ENCODE measurements at places on chromosomes 13 and 19.

DNA sequence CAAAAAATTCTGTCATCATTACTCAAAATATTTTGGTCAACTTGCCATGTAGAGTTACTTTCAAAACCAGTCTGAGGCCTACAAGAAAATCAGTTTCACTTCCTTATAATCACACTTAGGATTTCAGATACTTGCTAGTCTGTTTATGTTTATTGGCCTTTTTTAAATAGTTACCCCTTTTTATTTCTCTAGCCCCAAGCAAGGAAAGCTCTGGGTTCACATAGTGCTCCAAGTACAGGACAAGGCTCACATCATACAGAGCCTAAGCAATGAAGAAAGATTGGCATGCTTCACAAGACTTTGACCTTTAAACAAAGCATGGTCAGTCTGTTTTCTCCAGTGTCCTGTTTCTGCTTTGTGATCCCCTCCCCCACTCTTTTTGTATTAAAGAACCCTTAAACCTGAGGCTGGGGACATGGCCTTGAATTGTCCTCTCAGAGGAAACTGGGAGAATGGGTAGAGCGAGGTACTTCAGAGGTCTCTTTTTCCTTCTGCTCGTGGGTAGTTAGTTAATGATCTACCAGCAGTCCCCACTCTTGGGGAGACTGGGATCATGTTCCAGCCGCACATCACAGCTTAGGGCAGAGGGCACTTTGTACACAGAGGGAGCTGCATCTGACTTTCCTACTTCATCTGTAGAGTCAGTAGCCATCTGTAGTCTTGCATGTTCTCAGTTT lies 30.7 kb downstream of the CEACAM1 start:
- no peak for DNase-seq

GRCh38 chr13:112679381-112679780 lies 10.5 kb upstream of the ATP11A start:
- DNase-seq = no peak

GRCh38 chr13:40933508-40934204 lies 85.5 kb downstream of the ELF1 start:
- DNase-seq = no peak

DNA sequence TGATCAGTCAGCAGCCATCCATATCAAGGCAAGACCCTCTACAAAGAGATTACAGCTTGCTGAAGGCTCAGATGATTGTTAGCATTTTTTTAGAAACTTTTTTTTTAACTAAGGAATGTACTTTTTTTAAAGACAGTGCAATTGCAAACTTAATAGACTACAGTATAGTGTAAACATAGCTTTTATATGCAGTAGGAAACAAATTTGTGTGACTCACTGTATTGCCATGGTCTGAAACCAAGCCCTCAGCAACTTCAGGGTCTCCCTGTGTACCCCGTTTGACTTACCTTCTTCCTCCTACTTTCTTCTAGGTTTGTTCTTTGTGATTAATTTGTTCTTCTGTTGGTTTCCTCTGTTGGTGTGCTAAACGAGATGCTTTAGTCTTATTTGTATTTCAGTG lies 93.0 kb upstream of the TEX29 start:
- DNase-seq = no peak

DNA sequence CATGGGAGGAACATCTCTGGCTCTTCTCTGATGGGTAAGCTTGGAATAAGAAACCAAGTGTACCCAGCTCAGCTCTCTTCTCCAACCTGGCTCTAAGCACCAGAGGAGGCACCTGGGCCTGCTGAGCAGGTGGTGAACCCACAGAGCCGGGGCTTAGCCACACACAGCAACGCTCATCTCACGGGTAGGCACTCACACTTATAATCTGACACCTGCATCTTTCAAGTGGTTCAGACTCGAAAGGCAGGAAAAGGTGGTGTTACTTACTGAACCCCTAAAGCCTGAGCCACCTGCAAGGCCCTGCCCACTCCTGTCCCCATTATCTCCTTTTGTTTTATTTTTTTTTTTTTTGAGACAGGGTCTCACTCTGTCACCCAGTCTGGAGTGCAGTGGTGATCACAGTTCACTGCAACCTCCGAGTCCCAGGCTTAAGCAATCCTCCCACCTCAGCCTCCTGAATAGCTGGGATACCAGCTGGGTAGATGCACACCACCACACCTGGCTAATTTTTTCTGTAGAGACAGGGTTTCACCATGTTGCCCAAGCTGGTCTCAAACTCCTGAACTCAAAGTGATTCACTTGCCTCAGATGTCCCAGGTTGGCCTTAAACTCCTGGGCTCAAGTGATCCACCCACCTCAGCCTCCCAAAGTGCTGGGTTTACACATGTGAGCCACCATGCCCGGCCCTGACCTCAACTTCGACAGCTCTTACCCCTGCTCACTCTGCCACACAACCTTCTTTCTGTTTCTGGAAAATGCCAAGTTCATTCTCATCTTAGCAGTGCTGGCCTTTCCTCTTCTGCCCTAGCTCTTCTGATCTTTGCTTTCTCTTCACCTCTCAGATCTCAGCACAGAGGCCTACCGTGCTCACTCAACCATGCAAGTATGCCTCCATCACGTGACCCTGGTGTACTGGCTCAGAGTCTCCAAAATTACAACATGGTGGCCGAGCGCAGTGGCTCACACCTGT lies 9.7 kb downstream of the FBXL12 start:
- no peak for DNase-seq

DNA sequence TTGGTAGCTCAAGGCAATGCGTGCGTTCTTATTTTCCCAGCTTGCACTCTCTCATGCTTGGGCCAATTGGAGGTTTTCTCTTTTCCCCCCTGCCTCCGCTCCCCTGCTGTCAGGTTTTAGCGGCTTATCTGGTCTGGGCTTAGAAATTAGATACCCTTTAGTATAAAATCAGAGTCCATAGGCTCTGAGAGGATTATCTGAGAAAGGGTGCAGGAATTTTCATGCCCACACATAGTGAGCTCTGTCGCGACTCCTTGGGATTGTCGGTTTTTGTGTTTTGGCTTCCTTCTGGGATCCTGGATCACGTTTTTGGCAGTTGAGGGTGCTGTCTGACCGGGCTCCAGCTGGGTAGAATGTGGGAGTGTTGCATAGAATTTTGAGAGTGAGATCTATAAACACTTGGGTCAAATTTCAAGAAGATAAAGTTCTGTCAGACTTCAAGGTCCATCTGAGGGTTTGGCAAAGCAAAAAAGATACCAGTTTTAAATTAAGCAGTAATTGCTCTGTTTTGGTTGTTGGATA lies 12.4 kb downstream of the CHAF1A start:
- no peak for DNase-seq

GRCh38 chr13:114151565-114152284 lies 19.3 kb upstream of the RASA3 start:
- DNase-seq = no peak

- DNase-seq = no peak
Observed at GRCh38 chr13:47841151-47841550, 159.9 kb downstream of the SUCLA2 start.

- no peak for DNase-seq
Observed at GRCh38 chr19:32103541-32103940, 241.9 kb upstream of the ZNF507 start.

DNA sequence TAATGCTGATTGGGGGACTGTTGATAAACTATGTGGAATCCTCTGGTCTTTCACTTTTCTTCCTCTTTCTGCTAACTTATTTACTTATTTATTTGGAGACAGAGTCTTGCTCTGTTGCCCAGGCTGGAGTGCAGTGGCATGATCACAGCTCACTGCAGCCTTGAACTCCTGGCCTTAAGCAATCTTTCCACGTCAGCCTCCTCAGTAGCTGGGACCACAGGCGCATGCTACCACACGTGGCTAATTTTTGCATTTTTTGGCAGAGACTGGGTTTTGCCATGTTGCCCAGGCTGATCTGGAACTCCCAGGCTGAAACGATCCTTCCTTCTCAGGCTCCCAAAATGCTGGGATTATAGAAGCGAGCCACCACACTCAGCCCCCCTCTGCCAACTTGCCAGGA lies 77.5 kb downstream of the ELF1 start:
- no peak for DNase-seq

DNA sequence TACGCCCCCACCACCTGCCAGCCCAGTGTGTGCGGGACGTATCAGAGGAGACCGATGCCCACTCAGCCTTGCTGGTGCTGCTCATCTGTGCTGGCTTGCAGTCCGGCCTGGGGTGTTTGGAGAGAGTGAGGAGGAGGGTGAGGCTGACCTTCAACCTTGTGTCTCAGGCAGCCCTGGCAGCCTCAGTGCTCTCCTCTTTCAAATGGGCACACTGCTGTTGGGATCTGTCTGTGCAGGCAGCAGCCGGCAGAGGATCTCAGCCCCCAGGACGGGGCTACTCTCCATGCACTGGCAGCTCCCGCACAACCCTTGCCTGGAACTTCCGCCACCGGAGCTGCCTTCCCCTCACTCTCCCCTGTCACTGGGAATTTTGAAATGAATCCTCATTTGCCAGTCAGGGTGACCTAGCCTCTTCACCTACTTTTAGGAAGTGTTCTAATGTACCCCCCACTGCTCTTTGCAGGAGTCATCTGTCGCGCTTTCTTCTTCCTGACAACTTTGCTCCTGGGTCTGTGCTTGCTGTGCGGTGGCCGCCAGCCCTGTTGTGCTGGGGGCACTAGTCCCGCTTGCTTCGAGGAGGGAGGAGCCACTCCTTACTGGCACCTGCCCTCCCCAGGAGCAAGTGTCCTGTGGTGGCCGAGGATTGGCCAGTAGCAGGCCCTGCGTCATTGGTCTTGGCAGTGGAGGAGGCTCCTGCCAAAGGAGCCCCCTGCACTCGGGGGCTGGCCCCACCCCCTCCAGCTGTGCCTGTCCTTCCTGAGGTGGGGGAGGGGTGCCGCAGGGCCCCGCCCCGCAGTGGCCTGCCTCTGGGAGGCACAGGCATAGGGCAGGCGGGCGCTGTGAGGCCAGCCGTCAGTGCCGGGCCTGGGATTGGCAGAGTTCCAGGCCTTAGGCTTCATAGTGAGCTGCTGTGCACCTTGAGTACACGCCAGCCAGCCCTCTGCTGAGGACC lies 53.4 kb downstream of the TSSK6 start:
- DNase-seq = no peak

GRCh38 chr19:2371656-2372055 lies 11.6 kb downstream of the TMPRSS9 start:
- DNase-seq = no peak

- no peak for DNase-seq
Observed at GRCh38 chr13:112952759-112953551, 16.1 kb upstream of the MCF2L start.

- DNase-seq = no peak
Observed at GRCh38 chr13:32309312-32310133, 5.6 kb downstream of the ZAR1L start.

GRCh38 chr13:107590556-107590955 lies 624.8 kb downstream of the LIG4 start:
- no peak for DNase-seq

DNA sequence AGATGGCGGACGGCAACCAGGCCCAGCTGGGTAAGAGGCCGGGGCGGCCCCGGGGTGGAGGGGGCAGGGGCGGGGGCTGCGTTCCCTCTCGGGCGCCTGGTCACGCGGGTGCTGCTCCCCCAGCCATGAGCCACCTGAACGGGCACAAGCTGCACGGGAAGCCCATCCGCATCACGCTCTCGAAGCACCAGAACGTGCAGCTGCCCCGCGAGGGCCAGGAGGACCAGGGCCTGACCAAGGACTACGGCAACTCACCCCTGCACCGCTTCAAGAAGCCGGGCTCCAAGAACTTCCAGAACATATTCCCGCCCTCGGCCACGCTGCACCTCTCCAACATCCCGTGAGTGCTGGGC lies 11.1 kb downstream of the PTBP1 start:
- DNase-seq = no peak

DNA sequence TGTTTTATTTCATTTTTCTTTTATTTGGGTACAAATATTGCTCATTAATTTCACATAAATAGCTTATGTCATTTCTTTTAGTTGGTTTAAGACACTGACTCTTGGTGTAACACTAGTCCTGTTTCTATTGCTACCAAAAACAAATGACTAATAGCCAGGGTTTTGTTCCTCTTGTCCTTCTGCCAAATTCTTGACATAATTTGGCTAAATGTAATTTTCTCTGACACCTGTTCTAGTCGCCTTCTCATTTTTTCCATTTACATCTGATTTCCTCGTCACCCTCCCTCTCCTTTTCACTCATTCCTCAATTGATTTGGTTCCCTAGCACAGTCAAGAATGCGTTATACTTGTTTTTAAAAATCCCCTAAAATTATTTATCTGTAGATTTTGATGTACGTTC lies 1718.7 kb downstream of the EFNB2 start:
- no peak for DNase-seq

GRCh38 chr19:50147462-50148423 lies 15.3 kb downstream of the IZUMO2 start:
- peak; percentile 26 for DNase-seq

DNA sequence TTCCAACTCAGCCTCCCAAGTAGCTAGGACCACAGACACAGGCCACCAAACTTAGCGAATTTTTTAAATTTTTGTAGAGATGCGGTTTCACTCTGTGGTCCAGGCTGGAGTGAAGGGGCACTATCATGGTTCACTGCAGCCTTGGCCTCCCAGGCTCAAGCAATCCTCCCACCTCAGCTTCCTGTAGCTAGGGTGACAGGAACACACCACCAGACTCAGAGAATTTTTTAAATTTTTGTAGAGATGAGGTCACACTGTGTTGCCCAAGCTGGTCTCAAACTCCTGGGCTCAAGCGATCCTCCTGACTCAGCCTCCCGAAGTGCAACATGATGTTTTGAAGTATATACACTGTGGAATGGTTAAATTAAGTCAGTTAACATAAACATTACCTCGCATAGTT lies 263.6 kb downstream of the OXGR1 start:
- no peak for DNase-seq

DNA sequence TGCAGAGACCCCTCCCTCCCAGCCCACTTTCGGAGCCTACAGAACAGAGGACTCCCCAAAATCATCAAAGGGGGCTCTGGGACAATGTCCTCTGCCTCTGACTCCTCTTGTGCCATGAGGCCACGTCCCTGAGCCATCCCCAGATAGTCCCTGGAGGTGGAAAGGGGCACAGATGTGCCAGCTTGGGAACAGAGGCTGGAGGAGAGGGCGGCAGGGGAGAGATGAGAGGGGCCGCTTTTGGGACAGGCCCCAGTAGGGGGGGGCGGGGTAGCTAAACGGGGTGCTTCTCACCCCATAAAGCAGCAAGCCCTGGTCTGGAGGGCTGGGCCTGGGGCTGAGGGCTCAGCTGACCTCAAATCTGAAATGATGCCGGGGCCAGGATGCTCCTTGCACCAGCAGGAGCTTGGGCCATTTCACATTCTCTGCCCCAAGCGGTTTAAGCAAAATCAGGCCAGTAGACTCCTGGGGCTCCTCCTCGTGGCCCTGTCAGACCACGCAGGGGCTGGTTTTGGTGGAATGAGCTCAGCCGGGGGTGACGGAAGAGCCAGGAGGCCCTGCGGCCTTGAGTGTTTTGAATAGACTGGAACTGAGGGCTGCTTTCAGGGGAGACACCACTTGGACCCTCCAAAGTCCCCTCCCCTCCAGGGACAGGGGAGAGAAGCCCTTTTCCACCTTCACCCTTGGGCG lies 27.1 kb downstream of the ONECUT3 start:
- DNase-seq = no peak

DNA sequence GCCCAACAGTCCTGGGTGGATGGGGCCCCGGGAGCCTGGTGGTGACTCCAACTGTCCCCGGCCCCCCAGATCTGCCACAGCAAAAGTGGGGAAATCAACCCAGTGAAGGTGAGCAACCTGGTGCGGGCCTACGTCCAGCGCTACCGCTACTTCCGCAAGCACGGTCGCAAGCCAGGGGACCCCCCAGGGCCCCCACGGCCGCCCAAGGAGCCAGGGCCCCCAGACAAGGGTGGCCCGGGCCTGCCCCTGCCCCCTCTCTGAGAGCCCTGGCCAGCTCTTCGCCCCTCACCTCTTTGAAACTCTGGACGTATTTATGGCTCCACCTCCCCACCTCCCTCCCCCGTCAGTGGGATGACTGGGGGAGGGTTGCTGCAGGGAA lies 7.5 kb downstream of the IRF3 start:
- no peak for DNase-seq

- no peak for DNase-seq
Observed at GRCh38 chr19:34997071-34997617, 3.0 kb upstream of the GRAMD1A start.
